ENCODE measurements at places on chromosomes 7 and 10. TPM values are rescaled to one million over a fixed set of nuclear protein-coding genes. Genes with fewer than 3 reads are reported as not detected.

LAMB1 gene
- 60.0 TPM for total RNA-seq

- no peak overlapping the region for H3K27ac ChIP-seq
- no peaks in the 10 kb centered on the region for H3K4me1 ChIP-seq
- H3K27me3 ChIP-seq = no peaks in the 10 kb centered on the region
- no peaks in the 10 kb centered on the region for H3K36me3 ChIP-seq
Measured at GRCh38 chr7:20661884-20662283, 46.4 kb downstream of the ABCB5 start.

ASZ1 gene
- not detected for total RNA-seq

- no peak overlapping the region for H3K4me3 ChIP-seq
- H3K36me3 ChIP-seq = no peaks in the 10 kb centered on the region
- H3K27me3 ChIP-seq = peaks cover 69% of the 10 kb centered on the region
- no peak overlapping the region for H3K27ac ChIP-seq
- no peaks in the 10 kb centered on the region for H3K4me1 ChIP-seq
Measured at GRCh38 chr10:117431160-117431559, 55.9 kb upstream of the PDZD8 start.

- H3K4me1 ChIP-seq = peaks cover 14% of the 10 kb centered on the region
- no peak overlapping the region for H3K27ac ChIP-seq
- no peak for DNase-seq
Measured at GRCh38 chr7:22990588-22990949, 23.4 kb downstream of the HYCC1 start.

- no peak overlapping the region for H3K4me3 ChIP-seq
- H3K4me1 ChIP-seq = peaks cover 11% of the 10 kb centered on the region
- H3K27ac ChIP-seq = no peak overlapping the region
- no peaks in the 10 kb centered on the region for H3K27me3 ChIP-seq
- no peak for DNase-seq
Measured at GRCh38 chr7:104130726-104131125, 77.1 kb downstream of the ORC5 start.

DNA sequence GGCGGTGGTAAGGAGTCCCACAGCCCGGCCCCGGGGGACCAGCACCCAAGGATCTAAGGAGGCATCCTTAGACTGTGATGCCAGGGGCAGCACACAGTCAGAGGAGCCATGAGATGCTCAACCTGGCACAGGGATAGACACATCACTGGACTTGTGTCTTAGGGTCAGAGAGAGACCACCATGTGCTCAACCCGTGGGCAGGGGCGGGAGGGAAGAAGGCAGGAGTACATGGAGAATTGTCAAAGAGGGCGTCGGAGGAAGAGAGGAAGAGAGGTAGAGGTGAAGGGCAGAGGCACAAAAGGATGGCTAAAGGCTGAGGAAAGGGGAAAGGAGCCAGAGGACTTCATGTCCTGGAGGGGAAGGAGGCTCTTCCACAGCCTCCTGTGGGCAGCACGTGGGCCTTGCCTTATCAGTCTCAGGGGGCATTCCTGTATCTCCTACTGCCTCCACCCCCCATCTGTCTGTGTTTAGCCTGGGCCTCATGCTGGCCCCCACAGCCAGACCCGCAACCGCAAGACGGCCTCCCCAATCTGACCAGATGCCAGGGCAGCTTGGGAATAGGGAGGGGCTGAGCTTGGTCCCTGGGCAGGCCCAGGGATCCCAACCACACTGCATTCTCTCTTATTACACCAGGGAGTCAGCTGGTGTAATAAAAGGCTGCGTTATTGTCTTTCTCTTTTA lies 2.2 kb downstream of the ADCY1 start:
- H3K4me1 ChIP-seq = peaks cover 28% of the 10 kb centered on the region
- H3K36me3 ChIP-seq = no peaks in the 10 kb centered on the region
- H3K27ac ChIP-seq = no peak overlapping the region
- peak overlapping the region; percentile 81 for H3K4me3 ChIP-seq
- peaks cover 50% of the 10 kb centered on the region for H3K27me3 ChIP-seq

DNA sequence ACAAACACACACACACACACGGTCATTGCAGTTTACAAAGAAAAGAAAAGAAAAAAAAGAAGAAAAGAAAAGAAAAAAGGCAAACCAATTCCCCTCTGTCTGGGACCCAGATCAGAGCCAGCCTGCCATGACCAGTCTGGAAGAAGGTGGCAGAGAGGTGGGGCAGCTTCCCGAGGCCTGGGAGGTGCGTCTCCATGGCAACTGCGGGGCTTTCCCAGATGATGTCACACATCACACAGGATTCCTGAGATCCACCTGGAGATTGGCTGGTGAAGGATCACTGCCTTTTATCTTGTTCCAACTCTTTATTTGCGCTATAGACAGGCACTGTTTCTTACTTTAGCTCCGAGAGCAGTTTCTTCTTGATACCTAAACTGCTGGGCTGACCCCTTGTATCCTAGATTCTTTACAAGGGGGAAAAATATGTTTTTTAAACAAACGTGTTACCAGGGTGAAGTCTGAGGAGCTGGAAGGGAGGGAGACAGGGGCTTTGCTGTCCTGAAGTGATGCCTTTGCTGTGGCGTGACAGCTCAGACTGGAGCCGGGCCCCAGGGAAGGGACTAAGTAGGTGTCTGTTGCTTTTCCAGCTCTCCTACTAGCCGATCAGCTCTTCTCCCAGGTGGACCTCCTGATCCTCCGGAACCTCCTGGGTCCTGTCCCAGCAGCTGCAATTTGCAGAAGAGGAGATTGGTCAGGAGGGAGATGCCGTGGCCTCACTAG lies 298.5 kb downstream of the KLF6 start:
- H3K27ac ChIP-seq = no peak overlapping the region
- no peak for DNase-seq
- H3K4me1 ChIP-seq = peaks cover 35% of the 10 kb centered on the region
- no peak overlapping the region for H3K4me3 ChIP-seq

- peak overlapping the region; percentile 55 for H3K27ac ChIP-seq
- H3K4me1 ChIP-seq = peaks cover 75% of the 10 kb centered on the region
- H3K27me3 ChIP-seq = no peaks in the 10 kb centered on the region
- no peaks in the 10 kb centered on the region for H3K36me3 ChIP-seq
- no peak overlapping the region for H3K4me3 ChIP-seq
- no peak for DNase-seq
Measured at GRCh38 chr7:99124751-99125504, 19.0 kb downstream of the SMURF1 start.

SDHAF3 gene
- total RNA-seq = 20.5 TPM

DNA sequence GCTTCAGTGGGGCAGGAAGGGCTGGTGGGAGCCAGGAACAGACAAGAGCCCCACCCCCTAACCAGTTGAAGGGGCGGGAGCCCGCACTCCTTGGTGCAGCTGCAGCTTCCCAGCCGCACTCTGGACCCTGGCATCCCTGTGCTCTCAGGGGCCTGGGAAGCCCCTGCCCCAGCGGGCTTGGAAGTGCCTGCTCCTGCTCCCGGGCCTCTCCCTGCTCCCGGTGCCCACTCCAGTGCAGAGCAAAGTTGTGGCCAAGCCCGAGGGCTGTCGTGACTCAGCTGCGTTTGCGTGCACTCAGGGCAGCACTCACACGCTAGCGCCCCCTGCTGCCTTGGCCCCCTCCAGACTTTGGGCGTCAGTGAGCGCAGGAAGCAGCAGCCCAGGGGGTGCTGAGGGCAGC lies 883.8 kb downstream of the LRMDA start:
- H3K27ac ChIP-seq = no peak overlapping the region
- H3K36me3 ChIP-seq = no peaks in the 10 kb centered on the region
- no peak for DNase-seq
- no peak overlapping the region for H3K4me3 ChIP-seq
- H3K4me1 ChIP-seq = peaks cover 29% of the 10 kb centered on the region

DNA sequence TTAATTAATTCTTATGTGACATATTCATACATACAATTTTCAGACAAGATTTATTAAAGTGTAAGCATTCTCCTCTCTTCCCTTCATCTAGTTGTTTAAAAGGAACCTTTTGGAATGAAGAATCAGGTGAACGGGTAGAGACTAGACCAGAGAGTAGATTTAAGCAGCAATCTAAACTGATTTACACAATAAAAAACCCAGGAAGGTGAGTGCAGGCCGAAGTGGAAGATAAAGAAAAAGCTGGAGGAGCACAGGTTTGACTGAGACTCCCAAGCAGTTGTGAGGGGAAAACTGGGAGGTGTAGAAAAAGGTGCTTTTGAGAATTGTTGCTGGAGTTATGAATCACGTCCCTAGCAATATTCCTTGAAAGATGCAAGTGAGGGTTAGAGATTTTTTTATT lies 601.1 kb downstream of the SORCS1 start:
- H3K4me1 ChIP-seq = peaks cover 8% of the 10 kb centered on the region
- H3K36me3 ChIP-seq = no peaks in the 10 kb centered on the region
- H3K27ac ChIP-seq = no peak overlapping the region
- no peak overlapping the region for H3K4me3 ChIP-seq
- no peaks in the 10 kb centered on the region for H3K27me3 ChIP-seq

GRCh38 chr7:127322351-127322750 lies 69.6 kb upstream of the GRM8 start:
- H3K4me3 ChIP-seq = no peak overlapping the region
- no peak overlapping the region for H3K27ac ChIP-seq

DNA sequence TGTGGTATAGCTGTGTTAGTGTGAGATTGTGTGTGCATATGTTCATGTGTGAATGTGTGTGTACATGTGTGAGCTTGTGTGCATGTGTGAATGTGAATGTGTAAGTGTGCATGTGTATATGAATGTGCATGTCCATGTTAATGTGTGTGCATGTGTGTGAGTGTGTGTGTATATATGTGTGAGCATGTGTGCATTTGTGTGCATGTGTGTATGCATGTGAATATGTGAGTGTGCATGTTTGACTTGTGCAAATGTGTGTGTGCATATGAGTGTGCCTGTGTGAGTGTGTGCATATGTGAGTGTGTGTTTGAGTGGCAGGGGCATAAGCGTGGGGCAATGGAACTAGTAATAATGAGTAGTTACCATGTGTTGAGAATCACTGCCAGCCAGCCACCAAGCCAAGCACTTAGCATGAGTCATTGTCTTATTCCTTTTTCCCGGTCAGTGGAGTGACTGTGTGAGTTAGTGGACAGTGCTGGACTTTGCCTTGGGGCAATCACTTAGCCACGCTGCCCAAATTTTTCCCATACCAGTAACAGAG lies 46.3 kb upstream of the SHH start:
- no peak for DNase-seq
- H3K4me3 ChIP-seq = no peak overlapping the region
- H3K27me3 ChIP-seq = peaks cover 39% of the 10 kb centered on the region
- no peaks in the 10 kb centered on the region for H3K36me3 ChIP-seq

LIPN gene
- total RNA-seq = not detected

GRCh38 chr7:22725585-22725984 lies 1.4 kb upstream of the IL6 start:
- no peak overlapping the region for H3K4me3 ChIP-seq
- H3K27me3 ChIP-seq = no peaks in the 10 kb centered on the region
- DNase-seq = no peak
- H3K36me3 ChIP-seq = no peaks in the 10 kb centered on the region
- H3K27ac ChIP-seq = no peak overlapping the region

SPDYE18 gene
- total RNA-seq = not detected

DNA sequence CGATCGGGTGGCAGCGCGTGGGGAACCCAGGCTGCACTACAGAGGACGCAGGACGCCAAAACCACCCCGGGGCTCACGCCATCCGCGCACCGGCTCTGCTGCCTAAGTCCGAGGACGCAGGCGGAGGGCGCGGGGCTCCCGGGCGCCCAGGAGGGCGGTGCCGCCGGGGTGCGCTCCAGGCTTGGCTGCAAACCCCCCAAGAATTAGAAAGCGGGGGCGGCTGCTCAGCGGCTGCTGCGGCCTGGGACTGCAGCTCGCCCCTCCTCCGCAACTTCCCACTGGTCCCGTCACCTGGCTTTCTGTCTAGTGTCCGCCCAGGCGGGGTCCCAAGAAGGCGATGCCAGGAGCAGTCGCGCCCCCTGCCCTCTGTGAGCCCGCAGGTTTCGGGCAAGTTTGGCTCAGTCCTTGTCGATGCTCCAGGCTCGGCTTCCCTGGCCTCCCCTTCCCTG lies 1.7 kb upstream of the POU6F2 start:
- peaks cover 88% of the 10 kb centered on the region for H3K27me3 ChIP-seq
- H3K4me3 ChIP-seq = peak overlapping the region; percentile 43
- peaks cover 5% of the 10 kb centered on the region for H3K4me1 ChIP-seq
- no peak for DNase-seq

- H3K4me1 ChIP-seq = peaks cover 4% of the 10 kb centered on the region
- no peak overlapping the region for H3K4me3 ChIP-seq
- peaks cover 43% of the 10 kb centered on the region for H3K27me3 ChIP-seq
- H3K36me3 ChIP-seq = no peaks in the 10 kb centered on the region
- no peak overlapping the region for H3K27ac ChIP-seq
Measured at GRCh38 chr7:158315326-158315725, 272.3 kb downstream of the PTPRN2 start.

DNA sequence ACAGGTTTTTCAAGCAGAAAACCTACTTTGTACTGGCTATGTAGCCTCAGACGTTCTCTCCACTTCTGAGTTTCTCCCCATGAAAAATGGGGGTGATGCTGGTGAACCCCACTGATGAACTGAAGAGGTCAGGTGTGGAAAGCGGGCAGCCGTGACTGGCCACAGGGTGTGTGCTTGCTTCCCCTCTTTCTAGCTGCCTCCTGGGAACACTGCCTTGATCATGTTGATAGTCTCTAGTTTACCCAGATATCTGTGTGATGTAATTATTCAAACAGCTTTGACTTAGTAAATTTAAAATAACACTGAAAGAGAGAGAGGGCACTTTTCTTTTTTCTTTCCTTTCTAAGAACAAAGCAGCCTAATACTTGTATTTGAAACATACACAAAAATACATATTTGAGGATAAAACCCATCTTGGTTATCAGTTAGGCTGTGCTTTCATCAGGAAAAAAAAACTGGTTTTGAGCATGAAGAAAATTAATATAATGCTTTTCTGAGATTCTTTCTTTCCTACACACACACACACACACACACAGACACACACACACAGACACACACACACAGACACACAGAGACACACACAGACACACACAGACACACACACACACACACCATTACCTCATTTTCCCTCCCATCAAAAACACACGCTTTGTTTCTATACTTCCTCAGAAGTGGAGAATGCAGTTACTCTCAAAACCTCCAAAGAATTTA lies 76.7 kb downstream of the MACC1 start:
- H3K4me1 ChIP-seq = no peaks in the 10 kb centered on the region
- no peaks in the 10 kb centered on the region for H3K36me3 ChIP-seq
- no peak overlapping the region for H3K4me3 ChIP-seq
- DNase-seq = no peak
- H3K27ac ChIP-seq = no peak overlapping the region

PRPS1L1 gene
- not detected for total RNA-seq

UCMA gene
- total RNA-seq = not detected

All from left ventricle myocardium inferior (tissue), 1 donor.